ENCODE measurements at places on chromosomes 2 and 18. TPM values are rescaled to one million over a fixed set of nuclear protein-coding genes. Genes with fewer than 3 reads are reported as not detected.
A peak's percentile ranks its signal among the peaks of the same experiment; 100 is the strongest.

- peak; percentile 89 for DNase-seq
These were observed 10.3 kb upstream of the HOXD1 start for GRCh38 chr2:176178038-176178756.

DNA sequence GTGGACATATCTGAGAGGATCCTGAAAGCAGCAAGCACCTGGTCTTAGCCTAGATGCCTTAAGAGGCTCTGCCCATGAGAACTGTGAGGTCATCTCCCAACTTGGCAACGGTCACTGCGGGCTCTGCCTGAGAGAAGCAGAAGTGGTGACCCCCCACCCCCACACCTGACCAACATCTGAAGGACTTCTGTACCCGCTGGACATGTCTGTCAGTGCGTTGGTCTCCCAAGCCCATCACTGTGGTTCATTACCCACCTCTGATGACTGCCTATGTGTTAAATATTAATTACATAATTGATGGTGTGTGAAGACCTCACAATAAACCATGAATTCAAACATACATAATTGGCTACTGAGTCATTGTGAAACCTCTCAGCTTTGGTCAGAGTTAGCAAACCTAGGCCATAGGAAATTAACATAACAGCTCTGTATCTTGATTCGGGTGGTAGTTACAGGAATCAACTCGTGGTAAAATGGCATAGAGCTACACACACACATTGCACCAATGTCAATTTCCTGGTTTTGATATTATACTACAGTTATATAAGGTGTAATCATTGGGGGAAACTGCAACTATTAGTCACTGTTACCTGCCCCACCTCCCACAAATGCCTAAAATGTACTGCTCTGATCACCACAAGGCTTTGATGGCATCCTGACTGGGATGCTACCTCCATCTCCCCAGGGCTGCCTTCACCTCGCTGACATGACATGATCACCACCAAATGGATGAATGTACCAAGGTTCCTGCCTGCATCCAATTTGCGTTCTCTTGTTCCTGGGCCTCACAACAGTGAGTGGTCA, 4.3 kb upstream of the GALNT1 start:
- DNase-seq: peak; percentile 36

- no peak for DNase-seq
These were observed 42.1 kb upstream of the CREG2 start for GRCh38 chr2:101429453-101429852.

The FAHD2A gene
- 23.4 TPM for total RNA-seq

The SP140L gene
- 32.2 TPM for total RNA-seq

The ARHGEF33 gene
- 0.30 TPM for total RNA-seq

Data from astrocyte (in vitro differentiated cells and primary cell).